ENCODE measurements at places on chromosomes 5 and 9.

DNA sequence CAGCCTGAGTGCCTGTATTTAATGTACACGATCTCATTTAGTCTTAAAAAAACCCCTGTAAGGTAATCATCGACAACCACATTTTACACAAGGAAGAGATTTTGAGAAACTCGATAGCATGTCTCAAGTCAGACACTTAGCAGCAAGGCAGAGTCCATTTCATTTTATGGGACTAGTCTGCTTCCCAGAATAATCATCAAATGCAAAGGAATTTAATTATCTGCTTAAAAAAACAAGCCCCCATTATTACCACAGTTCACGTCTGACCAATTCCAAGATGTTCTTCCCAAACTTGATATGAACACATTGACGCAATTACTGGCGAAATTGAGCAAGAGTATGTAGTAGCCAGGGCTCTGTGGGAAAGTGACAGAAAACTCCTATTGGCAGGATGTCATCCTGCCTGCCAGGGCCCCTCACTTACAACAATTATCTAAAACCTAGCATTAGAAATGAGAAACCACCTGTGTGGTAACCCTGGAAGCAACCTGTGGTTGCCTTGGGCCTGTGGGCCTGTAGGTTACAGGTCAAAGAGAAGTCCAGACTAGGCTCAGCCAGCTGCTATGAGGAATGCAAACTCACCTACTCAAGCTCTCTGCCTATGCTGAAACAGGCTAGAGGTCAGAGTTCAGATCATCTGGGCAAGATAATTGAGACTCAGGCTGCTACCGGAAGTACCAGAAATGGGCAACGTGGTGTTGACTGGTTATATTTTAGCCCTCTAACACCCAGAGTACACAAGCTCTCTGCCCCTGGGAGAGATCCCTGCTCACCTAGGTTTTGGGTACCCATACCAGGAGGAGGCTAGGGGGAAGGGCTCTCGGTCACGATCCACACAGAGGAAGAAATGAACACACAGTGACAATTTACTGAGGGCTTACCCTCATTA is 1.6 kb downstream of the B4GALT1 start:
- DNase-seq = peak; percentile 63

DNA sequence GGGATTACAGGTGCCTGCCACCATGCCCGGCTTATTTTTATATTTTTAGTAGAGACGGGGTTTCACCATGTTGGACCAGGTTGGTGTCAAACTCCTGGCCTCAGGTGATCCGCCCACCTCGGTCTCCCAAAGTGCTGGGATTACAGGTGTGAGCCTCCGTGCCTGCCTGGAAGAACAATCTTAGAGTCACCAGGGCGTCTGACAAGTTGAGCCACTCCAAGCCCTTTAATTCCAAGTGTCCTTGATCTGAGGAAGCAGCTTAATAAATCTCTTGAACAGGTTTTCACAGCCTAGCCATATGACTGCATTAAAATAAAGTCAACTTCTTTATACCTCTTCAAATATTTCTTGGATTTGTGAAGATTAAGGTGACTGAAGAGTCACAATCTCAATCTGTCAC is 31.5 kb downstream of the SLC44A1 start:
- DNase-seq = no peak

DNA sequence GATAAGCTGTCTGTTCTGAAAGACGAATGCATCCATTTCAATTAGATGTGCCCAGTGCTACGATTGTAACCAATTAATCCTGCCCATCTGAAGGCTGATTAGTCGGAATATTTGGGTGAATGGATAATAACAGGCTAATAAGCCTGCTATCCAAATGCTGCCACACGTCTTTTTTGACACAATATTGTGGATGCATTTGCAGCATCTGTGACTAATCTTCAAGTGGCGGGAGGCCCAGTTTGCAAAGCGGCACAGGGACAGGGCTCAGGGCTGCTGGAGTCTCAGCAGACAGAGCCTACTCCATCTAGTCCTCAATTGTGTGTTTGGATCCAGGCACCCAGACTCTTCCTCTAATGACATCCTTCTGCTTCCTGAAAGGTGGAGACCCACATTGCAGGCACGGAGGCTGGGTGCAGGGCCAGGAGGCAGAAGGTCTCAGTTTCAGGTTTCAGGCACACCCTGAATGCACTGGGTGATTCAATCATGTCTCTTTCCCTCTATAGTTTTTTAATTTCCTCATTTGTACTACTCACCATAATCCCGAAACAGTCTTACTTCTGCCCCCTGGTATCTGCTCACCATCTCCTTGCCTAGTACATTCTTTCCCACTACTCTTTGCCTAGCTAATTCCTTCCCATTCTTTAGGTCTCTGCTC is 169.6 kb downstream of the ASTN2 start:
- no peak for DNase-seq

GRCh38 chr9:22107202-22108045 is 98.3 kb upstream of the CDKN2B start:
- DNase-seq = no peak

GRCh38 chr9:75941577-75942311 is 51.3 kb downstream of the PCSK5 start:
- DNase-seq = no peak
